HT1080 (cell line): ENCODE measurements at places on chromosomes 4 and X.

- DNase-seq, result no peak
Observed at GRCh38 chr4:122346036-122346435, 32.8 kb upstream of the ADAD1 start.

DNA sequence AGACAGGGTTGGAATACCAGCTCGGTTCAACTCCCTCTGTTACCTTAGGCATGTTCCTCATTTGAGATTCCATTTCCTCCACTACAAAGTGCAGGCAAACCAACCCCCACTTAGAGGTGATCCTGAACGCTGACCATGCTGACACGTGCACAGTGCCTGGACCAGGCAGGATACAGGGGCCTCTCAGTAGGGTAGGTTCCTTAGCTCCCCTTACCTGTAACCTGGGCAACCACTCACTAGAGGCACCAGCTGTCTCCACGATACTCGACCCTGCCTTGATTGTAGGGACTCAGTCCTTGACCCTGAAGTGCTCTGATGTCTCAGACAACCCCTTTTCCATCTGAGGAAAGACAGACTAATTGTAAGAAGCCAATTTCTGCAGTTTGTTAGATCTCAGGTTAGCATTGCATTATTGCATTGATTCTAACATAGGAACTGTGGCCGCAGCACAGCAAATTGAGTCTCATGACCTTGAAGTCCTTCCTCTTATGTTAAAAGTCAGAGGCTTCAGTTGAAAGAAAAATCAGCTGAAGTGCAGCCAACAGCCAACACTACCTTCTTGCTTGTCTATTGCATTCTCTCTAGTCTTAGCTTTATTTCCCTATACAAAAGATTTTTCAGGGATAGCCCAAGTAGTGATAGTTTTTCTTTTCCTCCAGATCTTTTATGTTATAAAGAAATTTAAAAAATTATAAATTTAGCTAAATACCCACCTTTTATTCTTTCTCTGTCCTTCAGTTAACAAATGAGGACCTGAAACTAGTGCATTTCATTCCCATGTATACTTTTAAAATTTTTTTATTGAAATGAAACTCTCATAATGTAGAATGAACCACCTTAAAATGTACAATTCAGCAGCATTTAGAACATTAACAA, 11.2 kb upstream of the C1QTNF7 start:
- no peak for DNase-seq

DNA sequence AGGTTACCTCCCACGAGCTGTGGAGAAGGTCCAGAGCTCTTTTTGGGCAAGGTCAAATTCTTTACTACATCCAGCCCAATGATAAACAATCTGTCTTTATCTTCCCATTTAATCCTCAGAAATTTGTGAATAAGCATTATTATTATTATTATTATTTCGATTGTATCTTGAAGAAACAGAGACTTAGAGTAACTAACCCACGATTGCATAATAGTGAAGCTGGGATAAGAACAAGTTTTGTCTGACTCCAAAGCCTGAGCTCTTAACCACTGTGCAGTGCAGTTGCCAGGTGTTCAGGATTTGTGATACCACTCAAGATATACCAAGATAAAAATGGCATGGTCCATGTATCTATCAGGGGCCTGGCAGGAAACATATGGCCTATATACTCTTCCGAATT, 166.5 kb upstream of the LDB2 start:
- DNase-seq, result no peak

- no peak for DNase-seq
Observed at GRCh38 chrX:95728446-95728845, 956.2 kb upstream of the DIAPH2 start.

- DNase-seq, result no peak
Observed at GRCh38 chr4:3470244-3471097, 7.4 kb downstream of the DOK7 start.

DNA sequence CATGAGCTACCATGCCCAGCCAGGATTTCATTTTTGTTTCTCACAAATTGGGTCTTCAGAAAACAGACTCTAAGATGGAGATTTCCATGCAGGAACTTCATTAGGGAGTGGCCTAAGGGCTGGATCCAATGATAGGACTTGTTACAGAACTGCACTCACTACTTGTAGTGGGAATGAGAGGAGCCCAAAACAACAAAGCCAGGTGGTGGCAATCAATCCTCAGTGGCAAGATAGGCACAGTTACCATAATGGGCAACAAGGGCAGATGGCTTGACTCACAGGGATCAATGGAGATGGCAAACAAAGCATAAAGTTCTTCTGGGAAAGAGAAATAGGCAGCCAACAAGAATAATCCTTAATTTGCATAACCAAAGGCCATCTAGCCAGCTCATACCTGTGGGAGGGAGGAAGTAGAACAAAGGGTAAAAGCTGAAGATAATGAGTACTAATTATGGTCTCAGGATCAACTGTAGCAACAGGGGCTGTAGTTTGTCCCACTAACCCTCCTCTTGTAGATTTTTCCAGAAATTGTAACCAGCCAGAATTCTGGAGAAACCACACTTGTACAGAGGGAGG, 72.8 kb upstream of the MAPK10 start:
- DNase-seq, result no peak

DNA sequence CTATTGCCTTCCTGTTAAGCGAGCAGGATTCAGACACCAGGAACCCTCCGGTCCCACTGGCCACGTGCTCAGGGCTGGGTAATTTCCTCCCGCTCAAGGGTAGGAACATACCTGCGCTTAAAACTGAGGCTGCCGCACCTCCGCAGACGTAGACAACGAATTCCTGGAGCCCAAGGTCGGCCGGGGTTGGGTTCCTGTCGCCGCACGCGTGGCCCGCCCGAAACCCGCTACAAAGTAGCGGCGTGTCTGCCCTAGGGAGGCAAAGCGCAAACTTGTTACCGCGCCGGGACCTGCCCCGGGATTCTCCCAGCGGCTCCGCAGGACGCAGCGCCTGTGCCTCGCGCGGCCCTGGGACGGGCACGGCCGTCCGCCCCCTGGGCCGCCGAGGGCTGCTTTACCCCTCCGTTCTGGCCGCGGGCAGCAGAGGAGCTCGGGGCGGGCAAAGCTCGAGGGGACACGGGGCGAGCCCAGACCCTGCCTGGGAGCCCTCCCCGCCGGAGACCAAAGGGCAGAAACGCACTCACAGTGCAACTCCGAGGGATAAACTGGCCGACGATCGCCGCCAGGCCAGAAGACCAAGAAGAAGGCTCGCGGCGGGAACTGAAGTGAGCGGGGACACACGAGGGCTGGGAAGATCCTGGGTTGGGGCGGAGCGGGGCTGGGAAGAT, at the start of gene ERVMER34-1:
Gene ERVMER34-1, minus strand, starts transcription at position 607 of the 668 bp plus-strand sequence. CDS start 5,905 bp downstream, outside the sequence.
- no peak for DNase-seq

- DNase-seq, result no peak
Observed at GRCh38 chr4:98706200-98706813, 47.9 kb upstream of the TSPAN5 start.
